Fibroblast of skin of right biceps (primary cell): ENCODE measurements at places on chromosomes 5 and 9.
A peak's percentile ranks its signal among the peaks of the same experiment; 100 is the strongest.

DNA sequence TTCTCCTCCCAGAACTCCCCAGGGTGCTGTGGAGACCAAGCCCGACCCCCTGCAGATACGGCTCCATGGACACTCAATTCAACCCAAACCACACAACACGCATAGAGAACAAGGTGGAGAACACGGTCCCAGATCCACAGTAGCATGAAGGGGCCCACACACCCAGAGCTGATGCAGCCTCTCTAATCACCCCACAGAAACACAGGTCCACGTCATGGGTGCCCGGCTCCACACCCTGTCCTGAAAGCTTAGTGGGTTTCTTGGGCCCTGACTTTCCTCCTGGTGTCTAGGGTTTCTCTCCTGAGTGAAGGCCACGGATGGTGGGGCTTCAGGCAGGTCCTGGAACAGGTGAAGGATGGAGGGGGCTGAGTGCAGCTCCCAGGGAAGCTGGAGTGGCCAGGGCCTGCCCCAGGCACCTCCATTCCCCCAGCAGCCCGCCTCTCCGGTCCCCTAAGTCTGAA is 1.5 kb upstream of the SLC23A1 start:
- no peak for DNase-seq

DNA sequence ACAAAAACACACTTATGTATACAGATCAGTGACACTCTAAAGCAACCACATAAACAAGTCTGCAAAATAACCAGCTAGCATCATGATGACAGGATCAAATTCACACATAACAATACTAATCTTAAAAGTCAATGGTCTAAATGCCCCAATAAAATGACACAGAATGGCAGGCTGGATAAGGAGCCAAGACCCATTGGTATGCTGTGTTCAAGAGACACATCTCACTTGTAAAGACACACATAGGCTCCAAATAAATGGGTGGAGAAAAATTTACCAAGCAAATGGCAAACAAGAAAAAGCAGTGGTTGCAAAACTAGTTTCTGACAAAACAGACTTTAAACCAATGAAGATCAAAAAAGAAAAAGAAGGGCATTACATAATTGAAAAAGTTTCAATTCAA is 26.0 kb downstream of the GAPT start:
- no peak for DNase-seq

DNA sequence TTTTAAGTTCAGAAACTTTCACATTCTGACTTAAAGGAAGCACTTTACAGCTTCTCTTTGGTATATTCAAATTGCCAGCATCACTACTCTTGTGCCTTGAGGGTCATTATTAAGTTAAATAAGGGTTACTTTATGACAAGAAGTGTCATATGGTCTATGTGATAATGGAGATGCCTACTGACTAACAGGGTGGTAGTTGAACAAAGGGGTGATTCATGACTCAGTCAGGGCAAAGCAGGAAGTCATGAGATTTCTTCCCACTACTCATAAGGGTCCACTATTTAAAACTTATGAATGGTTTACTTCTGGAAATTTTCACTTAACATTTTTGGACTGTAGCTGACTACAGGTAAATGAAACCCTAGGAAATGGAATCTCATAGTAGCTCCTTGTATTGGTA is 938.3 kb upstream of the PTPRD start:
- no peak for DNase-seq

DNA sequence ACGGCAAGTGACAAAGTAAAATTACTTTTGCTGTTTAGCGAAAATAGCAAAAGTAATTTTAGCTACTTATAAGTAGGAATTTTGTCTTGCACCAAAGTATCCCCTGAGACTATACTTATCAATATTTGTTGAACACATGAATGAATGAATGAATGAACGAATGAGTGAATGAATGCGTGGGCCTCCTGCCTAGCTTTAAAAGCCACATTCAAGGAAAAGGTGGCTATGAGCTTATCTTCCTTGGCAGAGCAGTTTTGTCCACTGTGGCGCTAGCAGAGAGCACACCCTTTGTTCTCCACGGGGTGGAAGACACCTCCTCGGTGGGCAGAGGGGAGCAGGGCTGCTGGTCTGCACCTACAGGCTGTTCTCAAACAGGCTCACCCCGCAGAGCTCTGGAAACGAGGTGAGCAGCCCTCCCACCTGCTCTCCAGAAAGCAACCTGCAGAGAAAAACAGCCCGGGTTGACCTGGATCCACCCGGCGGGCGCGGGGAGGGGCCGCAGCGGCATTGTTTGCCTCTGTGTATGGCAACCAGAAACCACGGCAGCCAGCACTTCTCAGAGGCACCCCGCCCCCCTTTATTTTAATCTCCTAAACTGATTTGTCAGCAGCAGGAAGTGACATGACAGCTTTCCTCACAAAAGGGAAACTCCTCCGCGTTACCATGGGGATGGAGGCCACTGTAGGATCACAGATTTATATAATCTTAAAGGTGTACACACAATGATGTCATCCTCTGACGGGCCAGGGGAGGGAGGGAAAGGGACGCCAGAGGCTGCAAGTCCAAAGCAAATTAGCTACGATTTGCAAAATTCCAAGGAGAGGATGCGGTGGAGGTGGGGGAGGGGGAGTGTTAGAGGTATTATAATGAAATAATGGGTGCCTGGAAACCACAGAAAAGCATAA is 5.9 kb downstream of the DUSP1 start:
- DNase-seq = peak; percentile 100

- peak; percentile 16 for DNase-seq
Observed at GRCh38 chr5:60701321-60701968, 1.5 kb upstream of the DEPDC1B start.

GRCh38 chr5:124746916-124747790 is 714 bp upstream of the ZNF608 start:
- peak; percentile 92 for DNase-seq
